HepG2 (cell line): ENCODE measurements at places on chromosomes 7 and 10. TPM values are rescaled to one million over a fixed set of nuclear protein-coding genes. Genes with fewer than 3 reads are reported as not detected.

GRCh38 chr10:21744223-21744622 is 210.2 kb downstream of the MLLT10 start:
- peaks cover 27% of the 10 kb centered on the region for H3K36me3 ChIP-seq
- H3K4me3 ChIP-seq: no peak overlapping the region
- H3K27ac ChIP-seq: no peak overlapping the region
- H3K4me1 ChIP-seq: no peaks in the 10 kb centered on the region
- no peaks in the 10 kb centered on the region for H3K27me3 ChIP-seq

Gene ACTL6B
- total RNA-seq: not detected in 2 replicates

DNA sequence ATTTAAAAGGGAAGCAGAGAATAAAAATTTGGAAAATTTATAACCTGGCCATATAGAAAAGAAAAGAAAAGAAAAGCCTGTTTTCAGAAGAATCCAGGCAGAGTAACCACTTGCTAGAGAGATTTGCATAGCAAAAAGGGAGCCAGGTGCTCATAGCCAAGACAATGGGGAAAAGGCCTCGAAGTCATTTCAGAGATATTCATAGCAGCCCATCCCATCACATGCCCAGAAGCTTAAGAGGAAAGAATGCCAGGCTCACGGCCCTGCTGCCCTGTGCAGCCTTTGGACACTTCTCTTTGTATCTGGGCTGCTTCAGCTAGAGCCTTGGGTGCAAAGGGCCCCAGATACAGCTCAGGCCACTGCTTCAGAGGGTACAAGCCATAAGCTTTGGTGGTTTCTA is 159.8 kb downstream of the CCDC7 start:
- H3K4me3 ChIP-seq: no peak overlapping the region
- H3K27me3 ChIP-seq: no peaks in the 10 kb centered on the region
- no peak overlapping the region for H3K27ac ChIP-seq
- no peak for DNase-seq
- H3K36me3 ChIP-seq: no peaks in the 10 kb centered on the region

- DNase-seq: peak; percentile 95
- H3K36me3 ChIP-seq: peaks cover 27% of the 10 kb centered on the region
- H3K4me3 ChIP-seq: no peak overlapping the region
- peaks cover 69% of the 10 kb centered on the region for H3K4me1 ChIP-seq
- no peaks in the 10 kb centered on the region for H3K27me3 ChIP-seq
Measured at GRCh38 chr10:72334825-72335393, 19.8 kb downstream of the DNAJB12 start.

Gene UCMA
- total RNA-seq: not detected in 2 replicates

Gene SLC26A3
- 0.08 and 0.11 TPM in 2 replicates for total RNA-seq

DNA sequence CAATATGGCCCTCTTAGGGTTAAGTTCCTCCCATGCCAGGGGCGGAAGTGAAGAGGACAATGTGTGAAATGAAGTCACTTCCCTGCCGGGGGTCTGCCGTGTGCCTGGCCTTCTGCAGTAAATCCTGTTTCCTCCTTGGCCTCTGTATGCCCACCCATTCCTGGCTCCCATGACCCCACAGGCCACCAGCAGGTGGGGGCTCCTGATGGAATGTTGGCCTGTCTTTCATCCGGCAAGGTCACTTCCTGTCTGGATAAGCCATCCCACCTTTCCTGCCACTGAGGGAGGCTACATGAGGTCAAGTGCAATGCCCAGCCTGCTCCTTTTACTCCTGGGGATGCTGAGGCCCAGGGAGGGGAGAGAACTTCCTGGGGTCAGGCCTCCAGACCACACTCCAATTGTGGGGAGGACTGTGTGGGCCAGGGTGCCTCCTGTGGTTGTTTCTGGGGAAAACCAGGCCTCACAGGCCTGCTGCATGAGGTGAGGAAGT is 22.3 kb downstream of the PALD1 start:
- no peak for DNase-seq
- H3K36me3 ChIP-seq: no peaks in the 10 kb centered on the region
- H3K27ac ChIP-seq: no peak overlapping the region
- H3K27me3 ChIP-seq: peaks cover 2% of the 10 kb centered on the region; the same call in 1 of the 2 replicates

- no peak overlapping the region for H3K4me3 ChIP-seq
- H3K4me1 ChIP-seq: no peaks in the 10 kb centered on the region
- no peak overlapping the region for H3K27ac ChIP-seq
- no peaks in the 10 kb centered on the region; the same call in 1 of the 2 replicates for H3K27me3 ChIP-seq
Measured at GRCh38 chr7:106744563-106745091, 83.7 kb upstream of the CCDC71L start.

Gene LRRC17
- total RNA-seq: 0.20 and 0.38 TPM in 2 replicates

DNA sequence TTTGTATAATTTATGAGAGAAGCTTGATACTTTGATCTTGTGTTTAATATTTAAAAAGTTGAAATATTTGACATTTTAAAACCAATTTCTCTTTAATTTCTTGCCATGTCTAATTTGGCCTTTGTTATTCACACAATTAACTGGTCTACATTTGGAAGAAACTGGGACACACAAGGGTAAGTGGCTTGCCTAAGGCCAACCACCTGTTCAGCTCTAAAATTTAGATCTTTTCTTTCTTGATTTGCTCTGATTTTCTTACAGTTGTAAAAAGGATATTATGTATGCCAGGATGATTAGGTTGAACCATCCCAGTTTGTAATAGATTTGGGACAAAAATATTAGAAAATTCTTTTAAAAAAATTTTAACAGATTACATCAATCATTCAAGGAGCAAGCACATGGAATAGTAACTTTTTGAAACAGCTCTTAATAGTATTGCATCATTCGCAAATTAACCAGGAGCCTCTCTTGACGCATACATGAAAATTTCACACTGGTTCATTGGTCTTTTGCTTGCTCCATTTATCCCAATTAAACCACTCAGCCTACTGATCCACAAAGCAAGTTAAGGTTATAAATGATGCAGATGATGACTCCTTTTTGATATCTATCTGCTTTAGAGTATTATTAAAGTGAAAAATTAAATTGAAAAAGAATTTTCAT is 222.4 kb upstream of the SLC26A5 start:
- no peak overlapping the region for H3K4me3 ChIP-seq
- H3K27me3 ChIP-seq: no peaks in the 10 kb centered on the region
- DNase-seq: no peak
- no peak overlapping the region for H3K27ac ChIP-seq
- H3K36me3 ChIP-seq: no peaks in the 10 kb centered on the region

- H3K4me3 ChIP-seq: no peak overlapping the region
- H3K27me3 ChIP-seq: no peaks in the 10 kb centered on the region
- H3K27ac ChIP-seq: no peak overlapping the region
- peak; percentile 30 for DNase-seq
Measured at GRCh38 chr7:79272066-79272669, 181.3 kb downstream of the MAGI2 start.

DNA sequence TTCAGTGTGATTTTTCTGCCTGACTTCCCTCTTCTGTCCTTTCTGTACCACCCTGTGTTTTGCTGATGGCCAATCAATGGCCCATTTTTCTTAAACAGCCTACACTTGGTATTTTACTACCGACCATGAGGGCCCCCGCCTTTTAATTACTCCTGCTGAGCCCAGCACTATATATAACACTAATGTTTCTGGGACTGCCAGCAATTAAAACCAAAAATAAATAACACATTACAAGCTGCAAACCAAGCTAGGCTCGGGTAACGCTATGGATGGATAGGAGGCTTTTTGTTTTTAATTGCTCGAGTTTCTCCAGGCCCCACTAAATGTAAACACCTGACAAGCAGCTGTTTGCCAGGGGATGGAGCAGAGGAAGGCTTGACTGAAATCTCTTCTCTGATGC is 915.4 kb upstream of the AUTS2 start:
- H3K27ac ChIP-seq: no peak overlapping the region
- no peaks in the 10 kb centered on the region for H3K4me1 ChIP-seq
- H3K27me3 ChIP-seq: no peaks in the 10 kb centered on the region
- H3K4me3 ChIP-seq: no peak overlapping the region
- DNase-seq: no peak
- no peaks in the 10 kb centered on the region for H3K36me3 ChIP-seq

DNA sequence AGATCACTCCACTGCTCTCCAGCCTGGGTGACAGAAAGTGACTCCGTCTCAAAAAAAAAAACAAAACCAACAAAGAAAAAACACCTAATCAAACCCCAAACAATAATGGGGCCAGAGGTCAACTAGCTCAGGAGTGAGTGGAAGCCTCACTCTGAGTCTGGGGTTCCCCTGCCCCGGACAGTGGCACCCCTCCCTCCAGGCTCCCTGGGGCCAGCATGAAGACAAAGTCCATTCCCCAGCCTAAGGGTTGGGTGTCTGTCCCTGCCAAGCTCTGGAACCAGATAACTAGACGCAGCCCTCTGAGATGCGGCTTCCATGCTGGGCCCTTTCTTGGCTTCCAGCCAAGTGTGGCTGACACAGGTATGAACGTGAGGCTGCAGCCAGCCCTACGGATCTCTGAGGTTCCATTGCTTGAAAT is 1.7 kb upstream of the FUOM start:
- peak overlapping the region; percentile 86 for H3K27ac ChIP-seq
- DNase-seq: peak; percentile 76
- H3K4me1 ChIP-seq: peaks cover 38% of the 10 kb centered on the region
- H3K36me3 ChIP-seq: peaks cover 35% of the 10 kb centered on the region; the same call in 2 of the 3 replicates
